C1 segment of cervical spinal cord (tissue), 14 donors: ENCODE measurements at places on chromosomes 13 and 19.
A peak's percentile ranks its signal among the peaks of the same experiment; 100 is the strongest.

GRCh38 chr19:4456476-4456842, 1.1 kb downstream of the UBXN6 start:
- DNase-seq: no peak

GRCh38 chr13:101869553-101869952, 417.1 kb downstream of the ITGBL1 start:
- DNase-seq: no peak

DNA sequence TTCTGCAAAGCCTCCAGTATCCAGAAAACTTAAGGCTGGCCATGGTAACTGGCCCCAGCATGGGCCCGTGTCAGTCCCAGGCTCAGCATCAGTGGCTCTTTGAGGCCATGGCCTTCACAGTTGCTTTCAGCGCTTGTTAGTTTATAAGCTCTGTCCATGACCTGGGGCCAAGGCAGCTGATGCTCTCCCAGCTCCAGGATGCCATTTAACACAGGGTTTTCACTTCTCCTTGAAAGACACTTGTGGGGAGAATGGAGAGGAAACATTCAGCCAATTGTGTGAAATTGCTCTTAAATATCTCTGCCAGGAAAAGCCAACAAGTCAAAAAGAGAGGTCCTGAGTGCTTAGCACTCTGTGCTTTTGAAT, 321.3 kb downstream of the FOXO1 start:
- DNase-seq: peak; percentile 16

GRCh38 chr13:101283782-101284181, 132.5 kb downstream of the NALCN start:
- no peak for DNase-seq

GRCh38 chr13:80550971-80551441, 210.1 kb upstream of the SPRY2 start:
- DNase-seq: no peak

GRCh38 chr13:112658808-112659207, 31.0 kb upstream of the ATP11A start:
- no peak for DNase-seq

DNA sequence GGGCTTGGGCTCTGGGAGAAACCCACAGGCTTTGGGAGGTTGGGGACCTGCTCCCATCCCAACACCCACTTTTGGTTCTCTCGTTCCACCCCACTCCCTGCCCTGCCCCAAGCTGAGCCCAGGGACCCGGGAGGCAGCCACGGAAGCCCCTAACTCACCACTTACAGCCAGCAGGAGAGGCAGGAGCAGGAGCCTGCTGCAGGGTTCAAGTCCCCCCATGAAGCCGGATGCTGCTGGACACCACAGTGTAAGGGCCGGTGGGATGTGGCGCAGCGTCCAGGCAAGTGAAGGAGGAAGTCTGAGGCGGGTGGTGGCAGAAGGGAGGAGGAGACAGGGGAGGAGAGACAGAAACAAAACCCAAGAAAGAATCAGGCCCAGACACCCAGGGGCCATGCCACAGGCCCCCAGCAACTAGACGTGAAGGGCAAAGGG, at the start of gene TYROBP:
Gene TYROBP (minus strand): TSS at position 286 of the 432 bp plus-strand sequence. CDS start 67 bp downstream, at position 219.
- DNase-seq: peak; percentile 15

DNA sequence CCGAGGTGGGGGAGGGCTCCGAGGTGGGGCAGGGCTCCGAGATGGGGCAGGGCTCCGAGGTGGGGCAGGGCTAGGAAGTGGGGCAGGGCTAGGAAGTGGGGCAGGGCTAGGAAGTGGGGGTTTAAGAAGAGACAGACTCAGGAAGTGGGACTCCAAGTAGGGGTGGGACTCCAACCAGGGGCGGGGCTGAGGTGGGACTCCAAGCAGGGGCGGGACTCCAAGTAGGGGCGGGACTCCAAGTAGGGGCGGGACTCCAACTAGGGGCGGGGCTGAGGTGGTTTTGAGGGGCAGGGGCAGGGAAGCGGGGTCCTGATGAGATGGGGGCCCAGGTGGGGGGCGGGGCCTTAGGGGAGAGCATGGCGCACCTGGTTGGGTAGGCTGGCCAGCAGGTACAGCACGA, 13.6 kb downstream of the CFD start:
- DNase-seq: no peak

- peak; percentile 98 for DNase-seq
These were observed 16.9 kb upstream of the BTBD2 start for GRCh38 chr19:2032296-2032941.

DNA sequence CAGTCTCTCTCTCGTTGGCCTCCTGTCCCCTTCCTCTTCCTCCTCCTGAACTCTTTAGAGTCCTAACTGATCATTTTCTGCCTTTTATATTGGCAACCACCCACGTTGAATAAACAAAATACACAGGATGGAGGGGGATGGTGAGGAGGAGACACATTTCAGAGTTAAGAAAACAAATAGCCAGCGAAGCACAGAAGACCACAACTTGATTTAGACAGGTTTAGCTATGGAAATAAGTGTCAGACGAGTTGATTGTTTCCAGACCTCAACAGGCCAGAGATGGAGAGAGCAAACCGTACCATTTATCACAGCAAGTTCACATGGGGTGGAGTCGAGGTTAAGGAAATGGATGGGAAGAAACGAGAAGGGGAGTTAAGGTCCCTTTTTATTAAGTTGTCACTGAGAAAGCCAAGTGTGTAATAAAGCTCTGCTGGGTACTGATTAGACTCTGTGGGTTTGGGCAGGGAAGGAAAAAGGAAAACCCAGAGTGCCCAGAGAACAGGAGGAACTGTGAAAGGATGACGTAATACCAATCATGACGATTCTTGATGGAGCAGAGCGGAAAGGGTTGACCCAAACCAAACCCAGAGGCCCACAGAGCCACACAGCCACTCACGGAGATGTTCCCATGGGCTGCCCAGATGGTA, 11.1 kb upstream of the SERP2 start:
- no peak for DNase-seq

DNA sequence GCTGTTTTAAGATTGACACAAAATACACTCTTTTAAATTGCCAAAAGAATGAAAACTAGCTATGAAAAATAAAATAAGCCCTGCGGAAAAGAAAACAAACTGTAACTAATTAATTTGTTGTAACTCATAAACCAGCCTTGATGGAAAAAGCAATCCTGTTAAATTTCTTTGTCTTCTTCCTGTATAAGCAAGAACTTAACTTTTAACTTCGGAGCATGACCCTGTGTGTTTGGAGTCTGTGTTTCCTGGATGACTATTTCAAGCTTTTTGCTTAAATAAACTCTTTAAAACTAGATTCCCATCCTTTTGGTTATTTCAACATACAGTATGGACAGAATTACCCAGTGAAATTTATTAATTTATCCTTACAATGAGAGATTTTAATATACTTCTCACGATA, 122.6 kb downstream of the TNFRSF19 start:
- no peak for DNase-seq

DNA sequence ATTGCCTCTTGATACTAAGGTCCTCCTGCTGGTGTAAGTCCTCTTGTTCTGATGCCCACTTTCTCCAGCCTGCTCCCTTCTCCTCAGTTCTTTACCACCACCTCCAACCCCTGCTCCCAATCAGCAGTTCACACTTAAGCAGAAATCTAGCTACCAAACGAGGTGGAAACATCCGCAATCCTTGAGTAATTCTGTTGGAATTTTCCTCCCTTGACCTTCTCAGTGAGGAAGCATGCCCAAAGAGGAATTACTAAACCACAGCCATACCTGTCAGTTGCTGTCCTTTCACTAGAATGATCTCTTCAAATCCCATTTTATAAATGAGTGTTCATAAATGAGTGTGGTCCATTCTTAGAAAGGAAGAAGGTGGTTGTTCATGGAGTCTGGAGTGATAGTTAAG, 289.9 kb downstream of the DACH1 start:
- no peak for DNase-seq

DNA sequence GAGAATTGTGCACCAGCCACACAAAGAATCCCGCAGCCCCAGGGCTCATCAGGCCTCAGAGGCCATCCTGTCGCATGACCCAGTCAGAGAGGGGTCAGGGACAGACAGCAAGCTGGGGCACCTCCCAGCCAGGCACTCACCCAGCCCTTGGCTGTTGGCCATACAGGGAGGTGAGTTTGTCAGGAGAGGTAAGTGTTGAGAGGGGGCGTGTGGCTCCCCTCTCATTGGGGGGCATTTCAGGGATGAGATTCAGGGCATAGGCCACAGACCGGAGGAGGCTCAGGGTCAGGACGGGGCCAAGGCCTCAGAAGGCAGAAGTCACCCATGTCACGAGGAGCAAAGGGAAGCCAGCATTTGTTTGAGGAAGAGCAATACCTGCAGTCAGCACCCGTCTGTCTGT, 37.1 kb downstream of the MYO9B start:
- DNase-seq: peak; percentile 17

DNA sequence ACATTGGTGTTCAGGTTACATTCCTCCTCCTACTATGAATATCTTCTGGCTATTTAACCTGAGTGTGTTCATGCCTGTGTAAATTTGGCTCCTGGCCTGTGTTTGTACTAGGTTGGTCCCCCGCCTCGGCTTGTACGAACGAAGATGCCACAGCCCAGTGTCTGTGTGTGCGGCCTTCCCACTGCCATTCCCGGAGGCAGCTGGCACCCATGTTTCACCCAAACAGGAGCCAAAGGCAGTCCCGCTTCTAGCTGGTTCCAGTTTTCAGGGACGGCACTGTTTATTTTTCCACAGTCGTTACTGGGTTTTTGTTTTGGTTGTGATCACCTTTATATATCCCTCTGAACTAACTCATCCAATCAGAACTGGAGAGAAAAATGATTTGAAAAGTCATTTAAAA, 102.5 kb upstream of the ZNF536 start:
- DNase-seq: no peak

DNA sequence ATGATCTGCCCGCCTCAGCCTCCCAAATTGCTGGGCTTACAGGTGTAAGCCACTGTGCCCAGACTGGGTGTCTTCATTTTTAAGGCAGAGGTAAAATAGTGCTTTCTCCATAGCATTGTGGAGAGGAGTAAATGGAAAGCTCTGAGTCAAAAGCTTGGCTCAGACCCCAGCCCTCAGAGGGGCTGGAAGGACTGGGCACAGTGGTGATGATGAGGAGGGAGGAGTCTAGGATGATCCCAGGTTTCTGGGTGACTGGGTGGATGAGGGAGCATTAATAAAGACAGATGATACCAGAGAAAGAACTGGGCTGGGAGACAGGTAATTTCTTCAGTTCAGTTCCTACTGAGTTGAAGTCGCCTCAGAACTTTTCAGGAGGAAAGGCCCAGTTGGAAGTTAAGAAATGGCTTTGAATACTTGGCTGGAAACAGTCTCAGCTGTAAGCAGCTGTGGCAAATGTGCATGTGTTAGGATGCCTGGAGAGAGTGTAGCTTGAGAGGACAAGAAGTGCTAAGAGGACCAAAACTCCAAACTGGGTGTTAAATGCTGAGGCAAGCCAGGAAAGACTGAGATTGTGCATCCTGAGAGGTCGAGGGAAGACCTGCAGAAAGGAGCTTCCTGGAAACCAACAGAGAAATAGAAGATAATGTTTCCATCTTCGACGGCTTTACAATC, 37.1 kb upstream of the MEDAG start:
- DNase-seq: no peak

- no peak for DNase-seq
These were observed 1993.2 kb downstream of the PCDH9 start for GRCh38 chr13:65236841-65237418.

DNA sequence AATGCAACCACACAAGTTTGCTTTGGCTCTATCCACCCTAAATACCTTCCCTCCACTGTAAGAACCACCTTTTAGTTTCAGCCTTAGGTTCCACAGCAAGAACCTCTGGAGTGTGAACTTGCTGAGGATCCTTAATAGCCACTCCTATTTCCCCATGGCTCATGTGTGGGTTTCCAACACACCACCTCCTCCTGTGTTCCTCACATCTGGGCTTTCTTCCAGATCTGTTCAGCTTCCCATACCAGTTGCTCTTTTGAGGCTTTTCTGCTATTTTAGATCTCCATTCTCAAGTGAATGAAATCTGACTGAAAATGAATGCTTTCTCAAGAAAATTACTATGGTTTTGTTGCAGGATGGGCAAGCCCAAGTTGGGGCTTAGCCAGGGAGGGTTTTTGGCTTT, 104.8 kb upstream of the MIR17HG start:
- no peak for DNase-seq

DNA sequence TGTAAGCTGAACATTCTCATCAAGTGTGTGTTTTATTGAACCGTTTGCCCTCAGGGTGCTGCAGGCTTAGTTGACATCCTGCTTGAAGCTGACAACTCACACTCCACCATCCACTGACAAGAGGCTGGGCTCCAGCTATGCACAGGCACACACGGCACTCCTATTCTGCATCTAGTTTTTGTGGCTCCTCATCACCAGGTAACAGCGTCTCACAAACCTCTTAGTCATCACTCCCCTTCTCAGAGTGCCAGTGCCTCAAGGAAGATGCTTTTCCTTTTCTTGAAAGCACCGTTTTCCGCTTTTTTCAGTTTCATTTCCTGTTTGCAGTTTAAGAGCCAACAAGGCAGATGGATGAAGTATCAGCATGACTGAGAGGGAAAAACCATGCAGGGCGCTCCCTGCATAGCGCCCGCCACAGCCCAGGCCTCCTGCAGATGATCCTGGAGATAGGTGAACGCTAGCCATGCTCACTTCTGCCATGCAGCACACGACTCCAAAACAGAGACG, 491.2 kb downstream of the COG6 start:
- no peak for DNase-seq

GRCh38 chr19:39411081-39411831, 1.2 kb upstream of the PLEKHG2 start:
- peak; percentile 31 for DNase-seq

GRCh38 chr13:36344173-36344572, 2.0 kb downstream of the SPART start:
- DNase-seq: no peak

DNA sequence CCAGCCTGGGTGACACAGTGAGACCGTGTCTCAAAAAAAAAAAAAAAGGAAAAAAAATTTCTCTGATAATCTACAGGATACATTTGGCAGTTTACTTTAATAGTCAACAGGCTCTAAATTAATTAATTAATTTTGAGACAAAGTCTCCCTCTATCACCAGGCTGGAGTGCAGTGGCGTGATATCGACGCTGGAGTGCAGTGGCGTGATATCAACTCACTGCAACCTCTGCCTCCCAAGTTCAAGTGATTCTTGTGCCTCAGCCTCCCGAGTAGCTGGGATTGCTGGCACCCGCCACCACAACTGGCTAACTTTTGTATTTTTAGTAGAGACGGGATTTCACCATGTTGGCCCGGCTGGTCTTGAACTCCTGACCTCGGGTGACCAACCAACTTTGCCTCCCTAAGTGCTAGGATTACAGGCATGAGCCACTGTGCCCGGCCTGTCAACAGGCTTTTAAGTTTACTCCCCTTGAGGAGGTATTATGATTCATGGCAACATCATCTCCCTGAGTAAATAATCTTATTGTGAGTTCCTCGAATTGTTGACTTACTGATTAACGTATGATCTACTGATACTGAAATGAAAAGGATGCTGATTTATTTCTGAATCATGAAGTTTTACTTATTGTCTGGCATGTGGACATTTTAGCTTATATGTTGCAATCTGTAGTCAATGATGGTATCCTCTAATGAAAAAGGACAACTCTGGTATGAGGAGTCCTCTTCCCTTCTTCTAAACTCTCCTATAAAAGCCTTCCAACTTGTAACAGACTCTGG, 21.3 kb upstream of the MTRF1 start:
- no peak for DNase-seq

GRCh38 chr13:41791056-41791455, 169.9 kb downstream of the VWA8 start:
- no peak for DNase-seq
